M059J (cell line): ENCODE measurements at places on chromosomes 2 and 18. TPM values are rescaled to one million over a fixed set of nuclear protein-coding genes. Genes with fewer than 3 reads are reported as not detected.

SCTR gene
- not detected in 2 replicates for total RNA-seq

TRABD2A gene
- total RNA-seq: 0.81 and 3.7 TPM in 2 replicates

FNDC4 gene
- total RNA-seq: 2.6 and 3.1 TPM in 2 replicates

OSBPL1A gene
- total RNA-seq: 19.1 and 26.4 TPM in 2 replicates

SIX3 gene
- total RNA-seq: not detected in 2 replicates

FKBP1B gene
- total RNA-seq: 6.6 and 9.7 TPM in 2 replicates

UGT1A3 gene
- total RNA-seq: not detected in 2 replicates

TWIST2 gene
- total RNA-seq: 21.0 and 24.7 TPM in 2 replicates
